ENCODE measurements at places on chromosomes 7 and 10.

DNA sequence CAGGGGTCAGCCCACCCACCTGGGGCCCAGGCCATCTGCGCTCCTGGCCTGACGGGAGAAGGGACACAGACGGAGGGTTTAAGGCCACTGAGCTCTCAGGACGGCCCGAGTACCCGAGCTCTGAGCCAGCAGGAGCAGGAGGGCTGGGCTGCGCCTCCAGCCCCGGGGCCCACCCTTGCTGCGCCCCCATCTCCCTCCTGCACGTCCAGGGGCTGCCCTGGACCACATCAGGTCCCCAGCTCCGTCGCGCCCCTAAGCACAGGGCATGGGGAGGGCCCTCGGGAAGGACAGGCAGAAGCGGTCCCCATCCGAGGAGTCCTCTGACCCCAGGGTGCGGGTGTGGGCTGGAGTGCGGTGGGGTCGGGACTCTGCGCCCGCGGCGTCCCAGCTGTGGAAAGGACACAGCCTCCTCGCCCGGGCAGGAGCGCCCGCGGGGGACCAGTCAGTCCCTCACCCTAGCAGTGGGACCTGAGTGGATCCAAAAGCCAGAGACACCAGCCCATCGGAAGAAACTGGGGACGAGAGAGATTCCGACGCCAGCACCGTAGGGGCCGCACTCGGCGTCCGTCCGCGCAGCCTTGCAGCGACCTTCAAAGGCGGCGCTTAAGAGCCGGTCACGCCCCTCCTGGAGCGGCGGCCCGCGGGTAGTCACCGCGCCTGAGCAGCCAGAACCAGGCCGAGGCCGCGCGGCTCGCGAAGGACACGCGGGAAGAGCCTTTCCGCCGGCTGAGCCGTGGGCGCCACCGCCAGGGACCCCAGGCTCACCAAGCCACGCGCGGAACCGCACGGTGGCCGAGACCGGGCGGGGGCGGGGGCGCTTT lies 15.9 kb downstream of the CAMK2B start:
- DNase-seq: no peak

GRCh38 chr7:86786376-86786775 lies 142.7 kb downstream of the GRM3 start:
- no peak for DNase-seq

DNA sequence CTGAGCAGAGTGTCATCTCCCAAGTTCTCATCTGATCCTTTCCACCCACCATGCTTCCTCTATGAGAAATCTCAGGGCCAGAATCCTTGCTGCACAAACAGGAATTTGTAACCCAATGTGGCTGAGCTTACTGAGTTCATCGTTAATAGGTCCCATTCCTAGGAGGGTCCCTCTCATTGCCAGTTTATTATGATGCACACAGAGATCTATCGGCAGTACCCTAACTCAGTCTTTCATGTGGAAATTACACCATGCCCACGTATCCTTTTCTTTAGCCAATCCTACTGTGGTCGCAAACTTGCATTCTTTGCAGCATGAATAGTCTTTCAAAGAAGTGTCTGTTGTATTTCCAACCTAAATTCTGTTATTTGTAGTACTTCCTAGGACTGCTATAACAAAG lies 12.1 kb downstream of the TMEM236 start:
- no peak for DNase-seq

DNA sequence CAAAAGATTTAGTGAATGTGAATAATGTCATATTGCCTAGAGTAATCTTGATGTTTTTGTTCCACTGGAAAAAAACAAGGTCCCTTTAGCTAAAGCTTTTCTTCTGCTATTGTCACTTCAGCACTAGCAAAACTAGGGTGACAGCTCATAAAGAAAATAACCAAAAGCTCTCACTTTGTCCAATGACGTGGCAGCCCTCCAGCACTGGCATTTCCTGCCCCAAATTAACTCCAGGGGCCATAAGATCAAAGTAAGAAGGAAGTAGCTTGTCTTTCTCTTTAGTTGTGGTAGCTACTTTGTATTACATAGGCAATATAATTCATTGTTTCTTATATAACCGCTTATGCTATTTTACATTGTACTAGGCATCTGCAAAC lies 47.3 kb downstream of the LRRN3 start:
- peak; percentile 19 for DNase-seq

GRCh38 chr10:9451211-9451773 lies 1396.8 kb downstream of the GATA3 start:
- no peak for DNase-seq

GRCh38 chr7:137685433-137686164 lies 161.2 kb downstream of the DGKI start:
- DNase-seq: no peak

Data from stimulated activated CD8-positive, alpha-beta memory T cell treated with anti-CD3 and anti-CD28 coated beads, Interleukin-4, amount 100 ng/mL, for 4 hours (primary cell).